Fibroblast of the aortic adventitia (primary cell): ENCODE measurements at places on chromosomes 7 and 10.

GRCh38 chr7:24980534-24981170, 674 bp upstream of the OSBPL3 start:
- peak; percentile 56 for DNase-seq

GRCh38 chr10:81104494-81104893, 566.8 kb downstream of the SH2D4B start:
- DNase-seq: no peak

DNA sequence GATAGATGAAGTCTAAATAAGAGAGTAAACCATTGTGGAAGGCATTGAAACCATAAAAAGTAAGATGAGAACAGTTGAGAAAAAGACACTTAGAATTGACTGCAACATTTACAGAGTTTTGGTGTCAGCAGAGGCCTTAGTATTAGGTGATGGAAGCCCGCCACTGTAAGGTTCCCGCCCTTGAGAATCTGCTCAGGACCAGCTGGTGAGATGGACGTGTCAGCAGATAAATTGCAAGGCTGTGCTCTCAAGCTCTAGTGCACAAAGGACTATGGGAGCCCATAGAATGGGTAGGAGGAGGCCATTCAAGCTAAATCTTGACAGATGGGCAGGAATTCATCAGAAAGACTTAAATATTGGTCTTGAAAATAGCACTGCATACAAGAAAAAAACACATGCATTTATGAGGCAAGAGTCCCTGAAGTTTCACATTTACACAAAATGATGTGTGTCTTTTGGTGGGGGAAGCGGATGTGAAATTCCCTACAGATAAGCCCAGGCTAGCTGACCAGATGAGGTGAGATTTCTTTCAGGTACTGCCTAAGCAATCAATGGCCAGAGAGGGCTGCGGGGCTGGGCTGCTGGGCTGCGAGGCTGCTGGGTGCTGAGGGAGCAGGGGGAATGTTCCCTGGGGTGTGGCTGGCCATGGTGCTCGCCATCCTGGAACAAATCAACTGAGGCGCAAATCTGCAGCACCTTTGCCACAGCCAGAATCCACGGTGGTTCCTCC, 42.5 kb downstream of the SYPL1 start:
- no peak for DNase-seq

- no peak for DNase-seq
Measured at GRCh38 chr10:43386981-43387677, 15.7 kb downstream of the FXYD4 start.

- DNase-seq: peak; percentile 78
Measured at GRCh38 chr7:99123571-99124033, 20.3 kb downstream of the SMURF1 start.

DNA sequence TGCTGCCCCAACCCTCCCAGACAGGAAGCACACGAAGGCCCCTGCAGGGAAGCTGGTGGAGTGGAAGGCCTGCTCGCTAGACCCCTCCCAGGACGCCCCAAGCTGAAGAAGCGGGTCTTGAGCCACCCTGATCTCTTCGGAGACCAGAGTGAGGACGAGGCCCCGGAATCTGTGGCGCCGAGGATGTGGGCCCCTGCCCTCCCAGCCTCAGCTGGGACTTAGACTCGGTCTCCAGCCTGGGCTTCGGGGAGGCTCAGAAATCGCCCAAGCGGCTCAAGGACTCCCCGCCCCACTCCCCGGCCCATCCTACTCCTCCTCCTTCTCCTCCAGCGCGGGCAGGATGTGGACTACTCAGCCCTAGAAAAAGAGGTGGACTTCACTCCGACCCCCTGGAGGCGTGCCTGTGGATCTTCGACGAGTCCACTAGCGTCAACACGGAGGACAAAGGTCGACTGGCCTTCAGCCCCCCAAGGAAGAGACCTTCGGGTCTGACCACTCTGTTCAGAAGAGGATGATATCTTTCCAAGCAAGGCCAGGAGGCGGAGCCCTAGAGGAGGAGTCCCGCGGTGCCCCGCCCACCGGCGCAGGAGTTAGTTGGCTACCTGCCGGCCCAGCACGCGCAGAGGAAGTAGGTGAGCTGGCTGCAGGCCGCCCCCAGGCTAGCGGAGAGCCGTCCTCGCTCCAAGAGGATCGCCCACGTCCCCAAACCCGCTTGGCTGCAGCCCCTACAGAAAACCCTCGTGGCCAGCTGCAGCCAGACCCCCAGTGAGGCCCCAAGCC, 21.9 kb upstream of the LANCL2 start:
- no peak for DNase-seq

- DNase-seq: no peak
Measured at GRCh38 chr7:30303312-30304039, 19.1 kb downstream of the ZNRF2 start.

GRCh38 chr7:3267966-3268690, 32.9 kb upstream of the SDK1 start:
- peak; percentile 94 for DNase-seq

DNA sequence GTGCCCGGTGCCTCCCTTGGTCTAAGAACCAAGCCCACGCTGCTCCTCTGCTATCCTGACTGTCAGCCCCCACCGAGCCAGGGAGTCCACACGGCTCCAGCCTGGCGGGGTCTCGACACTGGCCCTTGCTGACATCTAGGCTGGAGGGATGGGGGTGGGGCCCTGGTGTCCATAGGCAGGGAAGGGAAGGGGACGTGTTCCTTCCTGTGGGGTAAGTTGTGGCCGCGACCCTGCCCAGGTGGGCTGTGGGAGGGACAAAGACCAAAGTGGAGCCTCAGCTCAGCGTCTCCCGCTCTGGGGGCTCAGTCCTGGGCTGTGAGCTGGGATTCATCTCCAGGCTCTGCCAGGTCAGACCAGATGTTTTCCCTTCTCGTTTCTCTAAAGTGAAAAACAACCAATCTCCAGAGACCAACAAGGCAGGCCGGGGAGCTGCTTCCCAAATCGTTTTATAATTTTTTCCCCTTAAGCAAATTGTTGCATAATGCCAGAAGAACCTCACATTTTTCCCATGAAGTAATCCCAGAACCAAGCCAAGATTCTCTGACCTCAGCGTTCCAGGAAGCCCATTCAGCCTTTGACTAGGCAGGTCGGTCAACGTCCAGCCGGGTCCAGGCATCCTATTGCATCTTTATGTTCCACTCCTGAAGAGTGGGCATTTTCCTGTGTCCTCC, 101.2 kb downstream of the RGS10 start:
- peak; percentile 96 for DNase-seq

DNA sequence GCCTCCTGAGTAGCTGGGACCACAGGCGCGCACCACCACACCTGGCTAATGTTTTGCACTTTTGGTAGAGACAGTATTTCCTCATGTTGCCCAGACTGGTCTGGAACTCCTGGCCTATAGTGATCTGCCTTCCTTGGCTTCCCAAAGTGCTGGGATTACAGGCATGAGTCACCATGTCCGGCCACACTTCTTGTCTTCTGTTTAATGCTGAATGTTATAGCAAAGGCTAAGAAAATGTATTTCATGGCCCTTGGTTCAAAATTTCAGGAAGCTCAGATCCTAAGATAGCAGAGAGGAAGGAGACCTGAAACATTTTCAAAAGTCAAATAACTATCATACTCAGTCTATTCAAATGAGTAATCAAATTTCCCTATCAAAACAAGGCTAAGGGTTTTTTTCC, 229.6 kb downstream of the BAMBI start:
- DNase-seq: peak; percentile 36

- DNase-seq: no peak
Measured at GRCh38 chr10:35585903-35586535, 19.1 kb upstream of the GJD4 start.

DNA sequence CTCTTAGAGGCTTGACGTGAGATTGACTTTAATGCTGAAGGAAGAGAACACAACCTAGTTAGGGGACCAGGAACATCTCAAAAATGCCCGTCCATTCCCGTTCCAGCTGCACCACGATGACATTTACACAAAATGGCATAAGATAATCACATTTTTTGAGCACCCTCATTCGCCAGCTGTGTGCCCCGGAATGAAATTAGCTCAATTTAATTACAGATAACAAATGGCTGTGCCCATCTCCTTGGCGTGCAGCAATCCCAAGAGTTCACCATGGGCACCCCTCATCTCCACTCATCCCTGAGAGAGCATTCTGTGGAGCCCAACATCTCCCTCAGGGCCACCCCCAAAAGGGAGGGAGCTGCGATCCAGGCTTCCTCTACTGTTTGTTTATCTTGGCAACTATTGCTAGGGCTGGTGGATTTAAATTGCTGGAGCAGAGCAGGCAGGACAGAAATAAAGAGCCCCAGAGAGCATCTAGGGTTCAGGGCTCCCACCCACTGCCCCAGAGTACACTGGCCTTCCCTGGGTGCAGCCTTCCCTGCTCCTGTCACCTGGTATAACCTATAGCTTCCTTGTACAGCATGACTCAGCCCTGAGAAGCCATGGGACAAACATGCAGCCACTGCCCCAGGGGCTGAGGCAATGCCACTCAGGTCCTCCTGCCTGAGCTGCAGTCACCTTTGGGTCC, 263.5 kb downstream of the ZEB1 start:
- DNase-seq: peak; percentile 40

- no peak for DNase-seq
Measured at GRCh38 chr7:90165724-90166123, 11.5 kb downstream of the STEAP1 start.

DNA sequence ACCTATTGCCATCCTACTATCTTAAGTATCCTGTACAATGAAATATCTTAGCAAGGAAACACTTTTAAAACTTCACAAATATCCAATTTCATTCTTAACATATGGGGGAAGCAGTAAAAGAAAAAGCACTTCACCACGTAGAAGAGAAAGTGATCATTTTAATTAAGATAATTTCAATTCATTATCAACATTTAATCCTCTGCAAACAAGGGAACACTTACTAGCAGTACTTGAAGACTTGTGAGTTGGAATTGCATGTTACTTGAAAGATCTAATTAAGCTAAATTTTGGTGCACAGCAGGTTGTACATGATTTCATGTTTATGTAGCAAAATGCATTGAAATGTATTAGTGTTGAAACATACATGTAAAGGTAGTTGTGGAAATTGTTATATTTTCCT, 20.8 kb upstream of the CCAR1 start:
- DNase-seq: no peak

DNA sequence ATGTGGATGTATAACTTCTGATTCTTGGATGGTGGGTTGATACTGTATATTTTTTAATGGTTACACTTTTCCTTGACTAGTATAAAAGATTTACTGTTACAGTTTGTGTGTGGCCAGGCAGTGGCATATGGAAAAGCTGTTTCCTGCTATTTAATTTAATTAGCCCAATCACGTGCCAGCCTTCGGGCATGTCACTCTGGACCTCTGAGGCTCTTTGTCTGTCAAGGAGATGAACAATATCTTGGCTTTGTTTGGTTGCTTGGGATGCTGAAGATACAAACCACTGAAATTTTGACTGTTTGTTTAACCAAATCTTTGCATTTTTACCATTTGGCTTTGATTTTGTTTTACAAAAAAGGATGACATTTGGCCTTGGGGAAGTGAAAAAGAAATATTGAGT, 185.0 kb downstream of the HDAC9 start:
- DNase-seq: no peak

- DNase-seq: no peak
Measured at GRCh38 chr7:155709453-155709852, 65.0 kb downstream of the RBM33 start.

GRCh38 chr10:132634241-132634946, 96.8 kb downstream of the INPP5A start:
- DNase-seq: no peak

DNA sequence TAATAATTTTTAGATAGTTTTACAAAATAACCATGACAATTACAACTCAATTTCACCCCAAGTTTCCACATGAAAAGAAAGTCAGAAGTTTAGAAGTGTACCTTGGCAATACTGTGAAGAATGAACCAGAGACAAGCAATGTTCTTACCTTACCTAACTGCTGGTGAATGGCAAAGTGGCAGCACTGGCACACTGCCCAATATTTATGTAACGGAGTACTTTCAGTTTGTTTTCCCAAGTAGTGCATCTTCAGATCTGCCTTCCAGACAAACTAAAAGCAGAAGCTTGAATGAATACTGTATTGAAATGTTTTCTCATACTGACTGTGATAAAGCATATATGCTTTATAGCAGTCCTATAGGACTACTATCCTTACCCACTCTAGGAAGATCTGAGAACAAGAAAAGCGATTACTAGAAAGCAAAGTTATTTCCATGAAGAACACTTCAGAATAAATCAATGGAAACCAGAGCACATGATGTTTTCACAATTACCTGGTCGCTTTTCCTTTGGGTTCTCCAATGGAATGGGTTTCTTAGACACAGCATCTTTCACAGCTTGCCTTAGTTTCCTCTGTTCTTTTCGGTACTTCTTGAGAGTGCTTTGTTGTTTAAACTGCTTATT, 1.5 kb downstream of the NOC3L start:
- DNase-seq: peak; percentile 42

GRCh38 chr10:128943111-128943510, 523.9 kb upstream of the MGMT start:
- no peak for DNase-seq

- DNase-seq: no peak
Measured at GRCh38 chr7:27756298-27756697, 16.3 kb downstream of the TAX1BP1 start.

DNA sequence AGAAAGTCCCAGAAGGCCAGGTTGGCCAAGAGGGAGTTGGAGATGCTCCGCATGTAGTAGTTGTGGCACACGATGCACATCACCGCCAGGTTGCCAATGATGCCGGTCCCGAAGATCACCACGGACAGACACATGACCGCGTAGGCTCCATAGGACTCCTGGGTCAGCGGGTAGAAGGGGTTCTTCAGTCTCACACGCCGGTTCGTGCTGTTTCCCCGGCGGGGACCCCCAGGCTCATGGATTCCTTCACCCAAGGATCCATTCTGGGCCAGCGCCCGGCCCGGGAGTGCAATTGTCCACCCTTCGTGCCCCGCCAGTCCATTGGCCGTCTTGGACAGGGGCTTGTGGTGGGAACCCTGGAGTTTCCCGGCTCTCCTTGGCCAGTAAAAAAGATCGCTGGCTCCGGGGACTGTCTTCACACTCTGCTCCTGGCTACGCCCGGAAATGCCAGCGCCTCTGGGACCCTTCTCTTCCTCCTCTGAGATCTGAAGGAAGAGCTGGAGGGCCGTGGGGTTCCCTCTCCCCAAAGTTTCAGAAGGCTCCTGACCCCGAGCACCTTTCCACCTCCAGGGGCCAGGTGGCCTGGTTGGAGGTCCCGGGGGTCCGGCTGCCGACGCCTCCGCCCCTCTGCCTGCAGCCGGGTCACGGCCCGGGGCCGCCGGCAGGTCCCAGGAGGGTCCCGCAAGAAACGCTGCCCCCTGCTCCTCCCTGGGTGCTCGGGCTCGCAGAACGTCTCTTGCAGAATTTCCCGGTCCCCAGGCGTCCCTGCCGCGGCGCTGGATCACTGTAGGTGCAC, 1.3 kb downstream of the GPR37 start:
- no peak for DNase-seq

GRCh38 chr7:76225379-76225778, 23.7 kb downstream of the SRRM3 start:
- DNase-seq: peak; percentile 31

GRCh38 chr10:36281831-36282331, 639.8 kb upstream of the FZD8 start:
- DNase-seq: peak; percentile 18

DNA sequence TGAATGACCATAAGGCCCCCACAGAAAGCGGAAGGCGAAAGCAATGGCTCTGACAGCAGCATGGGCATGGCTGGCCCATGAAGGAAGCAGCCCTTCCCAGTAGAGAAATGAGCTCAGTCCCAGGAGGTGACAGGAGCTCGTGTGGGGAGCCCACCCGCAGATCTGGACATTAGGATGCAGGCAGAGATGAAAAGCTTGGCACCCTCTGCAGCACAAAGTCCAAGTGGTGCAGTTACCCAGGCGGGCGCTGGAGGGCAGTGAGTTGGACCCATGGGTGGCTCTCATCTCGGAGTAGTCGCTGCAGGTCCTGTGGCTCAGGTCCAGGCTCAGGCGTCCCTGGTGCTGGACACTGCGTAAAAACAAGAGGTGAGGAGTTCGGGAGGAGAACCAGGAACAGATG, 109.0 kb downstream of the DLG5 start:
- DNase-seq: no peak
